Psoas muscle (tissue), 8 donors: ENCODE measurements at places on chromosomes 4 and X. TPM values are rescaled to one million over a fixed set of nuclear protein-coding genes. Genes with fewer than 3 reads are reported as not detected.

DNA sequence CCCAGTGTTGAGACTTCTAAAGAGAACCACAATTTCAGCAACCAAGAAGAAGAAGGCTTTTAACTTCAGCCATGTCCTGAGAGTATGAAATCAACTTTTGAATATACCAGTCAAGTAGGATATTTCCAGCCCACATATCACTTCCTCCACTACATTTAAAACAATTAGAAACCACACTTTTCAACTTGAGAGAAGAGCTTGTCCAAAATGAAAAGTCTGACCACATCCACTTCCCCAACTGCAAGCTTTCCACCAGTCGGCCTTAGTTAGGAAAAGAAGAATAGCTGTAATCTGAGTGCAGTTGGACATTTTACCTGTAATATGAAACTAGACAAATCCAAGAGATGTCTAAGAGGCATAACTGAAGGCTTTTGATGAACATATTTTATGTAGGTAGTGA is 101.9 kb upstream of the SLC7A11 start:
- no peak overlapping the region for H3K4me3 ChIP-seq
- H3K4me1 ChIP-seq, result no peaks in the 10 kb centered on the region
- H3K27ac ChIP-seq, result no peak overlapping the region
- no peak for DNase-seq
- no peaks in the 10 kb centered on the region for H3K36me3 ChIP-seq

DNA sequence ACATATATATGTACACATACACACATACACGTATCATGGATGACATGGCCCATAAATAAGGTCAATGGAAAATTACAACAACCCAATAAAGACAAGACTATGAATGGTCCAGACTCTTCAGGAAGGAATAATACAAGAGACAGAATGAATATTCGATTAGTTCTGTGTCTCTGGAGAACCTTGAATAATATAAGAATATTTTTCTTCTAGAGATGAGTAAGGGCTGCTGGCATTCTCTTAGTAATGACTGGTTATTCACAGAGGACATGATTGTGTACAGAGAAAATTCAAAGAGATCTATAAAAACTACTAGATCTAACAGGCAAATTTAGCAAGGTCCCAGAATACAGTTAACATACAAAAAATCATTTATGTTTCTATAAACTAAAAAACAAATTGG is 23.3 kb downstream of the SPIN4 start:
- H3K27ac ChIP-seq, result no peak overlapping the region
- no peaks in the 10 kb centered on the region for H3K27me3 ChIP-seq
- H3K36me3 ChIP-seq, result no peaks in the 10 kb centered on the region

DNA sequence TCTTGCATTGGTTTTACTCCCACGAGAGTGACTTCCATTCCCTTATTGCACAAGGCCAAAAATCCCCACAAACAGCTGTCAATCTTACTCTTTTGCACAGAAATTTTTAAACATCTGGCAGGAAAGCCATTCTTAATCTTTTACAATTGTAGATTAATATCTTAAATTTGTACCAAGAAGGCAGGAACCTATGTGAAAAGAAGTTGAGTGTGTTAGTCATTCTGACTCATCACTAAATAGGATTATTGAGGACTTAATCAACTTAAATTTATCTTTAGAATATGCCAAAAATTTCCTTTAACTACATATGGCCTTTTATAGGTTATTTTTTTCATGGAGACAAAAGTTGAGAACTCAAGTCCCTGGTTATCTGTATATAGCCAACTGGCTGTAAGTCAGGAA is 49.0 kb upstream of the VEGFC start:
- no peaks in the 10 kb centered on the region for H3K36me3 ChIP-seq
- H3K27ac ChIP-seq, result no peak overlapping the region
- H3K4me1 ChIP-seq, result no peaks in the 10 kb centered on the region

GRCh38 chrX:113510586-113510985 is 670.0 kb upstream of the AMOT start:
- H3K27me3 ChIP-seq, result peaks cover 6% of the 10 kb centered on the region
- H3K36me3 ChIP-seq, result no peaks in the 10 kb centered on the region
- no peak overlapping the region for H3K4me3 ChIP-seq
- no peak for DNase-seq
- no peaks in the 10 kb centered on the region for H3K4me1 ChIP-seq

GRCh38 chr4:75612306-75612705 is 18.0 kb downstream of the CDKL2 start:
- no peak for DNase-seq
- H3K4me3 ChIP-seq, result no peak overlapping the region
- no peaks in the 10 kb centered on the region for H3K27me3 ChIP-seq
- no peak overlapping the region for H3K27ac ChIP-seq
- H3K4me1 ChIP-seq, result no peaks in the 10 kb centered on the region

GRCh38 chr4:107058828-107059227 is 22.7 kb upstream of the DKK2 start:
- H3K4me1 ChIP-seq, result no peaks in the 10 kb centered on the region
- DNase-seq, result no peak
- H3K36me3 ChIP-seq, result no peaks in the 10 kb centered on the region

DNA sequence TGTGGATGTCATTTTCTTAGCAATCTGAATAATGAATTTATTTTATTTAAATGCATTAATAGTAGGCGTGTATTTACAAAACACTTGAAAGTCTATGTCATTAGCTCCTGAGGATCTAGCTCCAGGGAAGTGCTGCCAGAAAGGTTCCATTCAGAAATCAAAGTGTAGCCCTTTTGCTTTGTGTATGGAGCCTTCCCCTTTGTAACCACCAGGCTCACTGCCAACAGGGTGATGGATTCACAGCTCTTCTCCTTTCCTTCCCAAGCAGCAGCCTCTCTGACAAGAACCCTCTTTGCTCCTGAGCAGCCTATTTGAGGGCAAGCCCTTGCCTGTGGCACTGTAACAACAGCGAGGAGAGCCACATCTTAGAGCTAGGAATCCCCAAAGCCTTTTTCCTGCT is 286.0 kb upstream of the RASGEF1B start:
- no peak overlapping the region for H3K4me3 ChIP-seq
- H3K36me3 ChIP-seq, result no peaks in the 10 kb centered on the region
- H3K4me1 ChIP-seq, result no peaks in the 10 kb centered on the region
- H3K27me3 ChIP-seq, result no peaks in the 10 kb centered on the region
- DNase-seq, result no peak

GRCh38 chrX:140762061-140762460 is 52.5 kb downstream of the LINC00632 start:
- no peaks in the 10 kb centered on the region for H3K36me3 ChIP-seq
- H3K4me1 ChIP-seq, result no peaks in the 10 kb centered on the region
- H3K27ac ChIP-seq, result no peak overlapping the region
- DNase-seq, result no peak
- H3K4me3 ChIP-seq, result no peak overlapping the region

DNA sequence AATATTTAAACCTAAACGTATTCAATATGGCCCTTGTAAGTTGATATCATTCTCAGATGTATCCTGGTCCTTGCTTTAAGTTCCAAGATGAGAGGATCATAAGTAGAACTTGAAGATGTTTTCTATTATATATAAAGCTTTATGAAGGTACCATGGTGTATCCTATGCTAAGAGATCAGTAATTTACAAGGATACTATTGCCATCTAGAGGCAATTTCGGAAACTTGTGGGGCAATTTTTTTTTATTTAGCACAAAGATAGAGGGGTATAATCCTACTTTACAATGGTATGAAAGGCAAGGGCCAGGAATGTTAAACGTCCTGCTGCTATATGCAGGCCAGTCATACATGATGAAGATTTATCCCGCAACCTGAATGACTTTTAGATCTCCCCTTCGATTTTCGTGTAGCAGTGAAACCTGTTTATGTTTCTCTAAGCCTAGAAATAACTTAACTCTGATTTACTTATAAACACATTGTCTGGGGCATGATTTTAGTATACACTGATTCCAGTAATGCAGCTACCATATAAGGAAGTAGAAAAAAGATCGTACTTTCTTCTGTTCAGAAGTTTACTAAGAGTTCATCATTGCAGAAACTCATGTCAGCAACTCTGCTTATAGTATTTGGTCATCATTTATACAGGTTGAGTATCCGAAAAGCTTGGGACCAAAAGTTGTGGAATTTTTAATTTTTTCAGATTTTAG is 2.6 kb downstream of the SLC25A31 start:
- DNase-seq, result no peak
- H3K4me1 ChIP-seq, result no peaks in the 10 kb centered on the region
- H3K27me3 ChIP-seq, result no peaks in the 10 kb centered on the region
- H3K27ac ChIP-seq, result no peak overlapping the region

- H3K36me3 ChIP-seq, result no peaks in the 10 kb centered on the region
- no peak overlapping the region for H3K4me3 ChIP-seq
- no peaks in the 10 kb centered on the region for H3K27me3 ChIP-seq
- no peak for DNase-seq
These were observed 406.7 kb upstream of the ACTRT1 start for GRCh38 chrX:128458888-128459287.

GRCh38 chr4:2809610-2810180 is 16.8 kb downstream of the SH3BP2 start:
- no peak for DNase-seq
- no peak overlapping the region for H3K27ac ChIP-seq
- no peaks in the 10 kb centered on the region for H3K27me3 ChIP-seq
- no peak overlapping the region for H3K4me3 ChIP-seq
- H3K36me3 ChIP-seq, result no peaks in the 10 kb centered on the region

- no peak overlapping the region for H3K4me3 ChIP-seq
- H3K4me1 ChIP-seq, result peaks cover 37% of the 10 kb centered on the region
- no peak for DNase-seq
- no peak overlapping the region for H3K27ac ChIP-seq
These were observed 20.7 kb downstream of the TAPT1 start for GRCh38 chr4:16205298-16206164.

GRCh38 chr4:120921456-120922380 is 808 bp downstream of the PRDM5 start:
- H3K36me3 ChIP-seq, result no peaks in the 10 kb centered on the region
- peak; percentile 82 for DNase-seq
- peak overlapping the region; percentile 83 for H3K27ac ChIP-seq

- H3K4me1 ChIP-seq, result no peaks in the 10 kb centered on the region
- H3K36me3 ChIP-seq, result no peaks in the 10 kb centered on the region
- H3K27ac ChIP-seq, result no peak overlapping the region
These were observed 16.3 kb upstream of the FAT1 start for GRCh38 chr4:186739802-186740434.

GRCh38 chr4:82842593-82842992 is 44.0 kb upstream of the SCD5 start:
- H3K36me3 ChIP-seq, result peaks cover 12% of the 10 kb centered on the region
- no peak for DNase-seq
- no peaks in the 10 kb centered on the region for H3K27me3 ChIP-seq
- H3K4me3 ChIP-seq, result no peak overlapping the region
- no peak overlapping the region for H3K27ac ChIP-seq

DNA sequence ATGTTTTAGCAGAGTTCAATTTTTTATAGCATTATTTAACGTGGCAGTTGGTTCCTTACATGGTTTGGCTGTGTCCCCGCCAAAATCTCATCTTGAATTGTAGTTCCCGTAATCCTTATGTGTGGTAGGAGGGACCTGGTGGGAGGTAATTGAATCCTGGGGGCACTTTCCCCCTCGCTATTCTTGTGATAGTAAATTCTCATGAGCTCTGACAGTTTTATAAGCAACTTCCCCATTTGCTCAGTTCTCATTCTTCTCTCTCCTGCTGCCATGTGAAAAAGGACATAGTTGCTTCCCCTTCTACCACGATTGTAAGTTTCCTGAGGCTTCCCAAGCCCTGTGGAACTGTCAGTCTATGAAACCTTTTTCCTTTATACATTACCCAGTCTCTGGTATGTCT is 329.5 kb downstream of the GRIA2 start:
- no peaks in the 10 kb centered on the region for H3K27me3 ChIP-seq
- DNase-seq, result no peak
- no peaks in the 10 kb centered on the region for H3K36me3 ChIP-seq

GRCh38 chr4:102007959-102008425 is 217.5 kb downstream of the BANK1 start:
- H3K27ac ChIP-seq, result no peak overlapping the region
- no peaks in the 10 kb centered on the region for H3K36me3 ChIP-seq
- H3K4me3 ChIP-seq, result no peak overlapping the region
- no peak for DNase-seq
- no peaks in the 10 kb centered on the region for H3K27me3 ChIP-seq
- no peaks in the 10 kb centered on the region for H3K4me1 ChIP-seq

GRCh38 chr4:123649250-123649644 is 252.7 kb downstream of the SPRY1 start:
- H3K27me3 ChIP-seq, result no peaks in the 10 kb centered on the region
- H3K4me1 ChIP-seq, result peaks cover 29% of the 10 kb centered on the region
- peak overlapping the region; percentile 79 for H3K27ac ChIP-seq
- no peaks in the 10 kb centered on the region for H3K36me3 ChIP-seq
- no peak for DNase-seq

GRCh38 chr4:98181809-98182208 is 38.5 kb upstream of the STPG2 start:
- no peak for DNase-seq
- no peaks in the 10 kb centered on the region for H3K4me1 ChIP-seq
- H3K4me3 ChIP-seq, result no peak overlapping the region
- H3K27me3 ChIP-seq, result no peaks in the 10 kb centered on the region
- H3K27ac ChIP-seq, result no peak overlapping the region

GRCh38 chr4:170388255-170388654 is 298.5 kb upstream of the AADAT start:
- no peaks in the 10 kb centered on the region for H3K27me3 ChIP-seq
- no peak overlapping the region for H3K4me3 ChIP-seq
- no peaks in the 10 kb centered on the region for H3K36me3 ChIP-seq
- H3K27ac ChIP-seq, result no peak overlapping the region
- no peaks in the 10 kb centered on the region for H3K4me1 ChIP-seq

DNA sequence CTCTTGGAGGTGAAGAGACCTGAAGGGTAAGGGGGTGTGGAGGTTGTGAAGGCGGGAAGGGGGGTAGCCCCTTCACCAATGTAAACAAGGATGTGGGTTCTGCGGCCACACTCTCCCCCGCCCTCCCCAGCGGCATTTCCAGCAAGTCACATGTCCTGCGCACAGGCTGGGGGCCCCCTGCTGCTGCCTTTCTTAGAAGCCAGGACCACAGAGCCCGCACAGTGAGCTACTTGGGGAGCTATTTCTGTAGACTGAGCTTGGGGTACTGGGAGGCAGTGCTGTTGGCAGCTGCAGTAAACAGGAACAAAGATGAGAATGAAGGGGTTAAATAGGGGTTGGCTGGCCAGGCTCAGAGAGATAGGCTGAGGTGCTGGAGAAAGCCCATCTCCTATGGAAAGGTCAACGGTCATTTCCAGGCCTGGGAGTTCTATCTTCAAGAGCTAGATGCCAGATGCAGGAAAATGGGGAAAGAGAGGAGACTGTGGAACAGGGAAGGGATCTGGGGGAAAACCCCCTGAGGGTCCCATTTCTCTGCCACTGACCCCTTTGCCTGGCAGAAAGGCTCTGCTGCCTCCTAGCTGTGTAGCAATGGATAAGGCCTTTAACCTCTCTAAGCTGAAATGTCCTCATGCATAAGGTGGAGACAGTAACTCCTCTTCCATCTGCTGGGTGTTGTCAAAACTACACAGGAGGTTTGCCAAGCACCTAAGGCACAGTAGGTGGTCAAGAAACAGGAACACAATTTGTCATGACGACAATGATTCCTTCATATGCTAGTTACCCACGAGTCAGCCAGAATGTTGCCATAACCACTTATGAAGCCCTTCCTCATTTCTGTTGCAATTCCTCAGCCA is 18.5 kb upstream of the PIM2 start:
- H3K27me3 ChIP-seq, result no peaks in the 10 kb centered on the region
- peak; percentile 68 for DNase-seq
- peaks cover 3% of the 10 kb centered on the region for H3K36me3 ChIP-seq

Gene AMOT
- 143 TPM for total RNA-seq

Gene FAT4
- total RNA-seq, result 2.6 TPM

Gene PCDH7
- total RNA-seq, result 0.62 TPM

Gene PAGE2
- total RNA-seq, result not detected

Gene ASB9
- 0.71 TPM for total RNA-seq

Gene PRSS12
- total RNA-seq, result 0.13 TPM

Gene STK32B
- 0.69 TPM for total RNA-seq
